CD4-positive, alpha-beta T cell treated with Interleukin-15 for 4 hours (primary cell): ENCODE measurements at places on chromosomes 13 and 19.

DNA sequence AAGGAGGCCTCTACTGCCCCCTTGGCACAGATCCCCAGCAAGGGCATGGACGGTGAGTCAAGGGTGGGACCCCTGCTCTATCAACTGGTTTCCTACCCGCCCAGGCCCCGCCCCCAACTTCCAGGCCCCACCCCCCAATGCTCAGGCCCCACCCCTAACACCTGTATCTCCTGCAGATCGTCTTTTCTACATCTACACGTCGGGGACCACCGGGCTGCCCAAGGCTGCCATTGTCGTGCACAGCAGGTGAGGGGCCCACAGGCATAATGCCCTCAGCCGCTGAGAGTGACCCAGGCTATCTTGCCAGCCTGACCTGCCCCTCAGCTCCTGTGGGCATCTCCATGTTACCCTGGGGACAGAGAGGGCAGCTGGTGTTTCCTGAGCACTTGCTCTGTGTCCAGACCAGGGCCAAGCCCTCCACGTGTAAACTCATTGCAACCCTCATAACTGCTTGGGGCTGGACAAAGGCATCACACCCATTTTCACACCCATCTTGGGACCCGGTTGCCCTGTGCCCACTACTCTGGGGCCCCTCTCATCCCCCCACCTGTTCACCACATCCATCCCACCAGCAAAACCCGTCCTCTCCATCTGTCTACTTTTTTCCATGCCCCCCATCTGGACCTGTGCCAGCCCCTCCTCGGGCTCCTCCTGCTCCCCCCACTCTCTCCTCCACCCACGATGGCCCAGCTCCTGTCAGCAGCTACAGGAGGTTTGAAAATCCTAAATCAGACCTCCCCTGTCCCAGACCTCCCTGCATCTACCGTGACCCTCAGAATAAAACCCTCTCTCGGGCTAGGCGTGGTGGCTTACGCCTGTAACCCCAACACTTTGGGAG, 17.2 kb downstream of the SLC27A1 start:
- DNase-seq = no peak

DNA sequence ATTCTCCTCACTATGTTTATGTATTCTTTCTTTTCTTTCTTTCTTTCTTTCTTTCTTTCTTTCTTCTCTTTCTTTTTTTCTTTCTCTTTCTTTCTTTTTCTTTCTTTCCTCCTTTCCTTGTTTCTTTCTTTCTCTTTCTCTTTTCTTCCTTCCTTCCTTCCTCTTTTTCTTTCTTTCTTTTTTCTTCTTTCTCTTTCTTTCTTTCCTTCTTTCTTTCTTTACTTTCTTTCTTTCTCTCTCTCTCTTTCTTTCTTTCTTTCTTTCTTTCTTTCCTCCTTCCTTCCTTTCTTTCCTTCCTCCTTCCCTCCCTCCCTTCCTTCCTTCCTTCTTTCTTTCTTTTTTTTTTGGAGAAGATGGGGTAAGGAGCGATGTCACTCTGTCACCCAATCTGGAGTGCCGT, 1405.5 kb downstream of the SLITRK5 start:
- no peak for DNase-seq

DNA sequence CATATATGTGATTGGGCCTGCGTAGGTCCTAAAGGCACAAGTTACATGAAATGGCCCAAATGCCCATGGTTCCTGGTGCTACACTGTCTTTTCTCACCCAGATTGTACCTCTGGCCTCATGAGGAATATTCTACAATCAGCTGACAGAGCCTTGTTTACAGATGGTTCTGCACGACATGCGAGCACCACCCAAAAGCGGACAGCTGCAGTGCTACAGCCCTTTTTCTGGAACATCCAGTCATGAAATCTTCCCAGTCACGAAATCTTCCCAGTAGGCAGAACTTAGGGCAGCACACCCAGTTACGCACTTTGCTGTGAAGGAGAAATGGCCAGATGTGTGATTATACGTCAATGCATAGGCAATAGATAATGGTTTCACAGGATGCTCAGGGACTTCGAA, 7.7 kb upstream of the ELF1 start:
- no peak for DNase-seq

- peak; percentile 60 for DNase-seq
These were observed 146.5 kb downstream of the PCCA start for GRCh38 chr13:100235311-100235901.

DNA sequence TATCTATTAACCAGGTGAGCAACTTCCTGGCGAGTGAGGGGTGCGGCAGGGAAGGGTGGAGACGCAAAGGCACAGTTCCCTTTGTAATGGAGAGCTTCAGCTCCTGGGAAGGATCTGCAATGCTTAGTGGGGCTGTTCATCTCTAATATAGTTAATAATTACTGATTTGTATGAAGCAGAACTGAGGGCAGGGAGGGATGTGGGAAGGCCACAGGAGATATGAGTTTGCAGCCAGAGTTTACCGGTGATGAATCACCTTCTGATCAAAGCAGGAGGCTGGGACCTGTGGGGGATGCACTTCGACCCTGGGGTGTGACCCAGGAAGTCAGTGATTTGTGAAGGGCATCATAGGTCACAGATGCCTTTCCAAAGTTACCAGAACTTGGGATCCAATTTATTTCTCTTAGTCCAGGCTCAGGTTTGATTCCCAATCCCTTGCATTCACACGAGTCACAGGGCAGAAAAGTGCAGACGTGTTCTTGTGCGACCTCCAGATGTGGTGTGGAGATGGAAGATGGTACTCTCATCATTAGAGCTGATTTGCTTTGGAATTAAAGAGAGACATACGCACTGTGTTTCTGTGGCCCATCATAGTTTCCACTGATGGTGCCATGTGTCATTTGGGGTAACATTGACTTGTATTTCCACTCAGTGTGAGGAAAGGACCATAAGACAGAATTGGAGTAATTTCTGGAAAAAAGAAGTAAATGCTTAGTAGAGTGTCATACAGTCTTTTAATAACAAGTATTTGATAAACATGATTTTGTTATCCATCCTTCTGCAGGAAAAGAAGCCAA, 55.0 kb downstream of the LRCH1 start:
- DNase-seq = no peak

GRCh38 chr13:49329831-49330545, 82.3 kb downstream of the CDADC1 start:
- DNase-seq = no peak

DNA sequence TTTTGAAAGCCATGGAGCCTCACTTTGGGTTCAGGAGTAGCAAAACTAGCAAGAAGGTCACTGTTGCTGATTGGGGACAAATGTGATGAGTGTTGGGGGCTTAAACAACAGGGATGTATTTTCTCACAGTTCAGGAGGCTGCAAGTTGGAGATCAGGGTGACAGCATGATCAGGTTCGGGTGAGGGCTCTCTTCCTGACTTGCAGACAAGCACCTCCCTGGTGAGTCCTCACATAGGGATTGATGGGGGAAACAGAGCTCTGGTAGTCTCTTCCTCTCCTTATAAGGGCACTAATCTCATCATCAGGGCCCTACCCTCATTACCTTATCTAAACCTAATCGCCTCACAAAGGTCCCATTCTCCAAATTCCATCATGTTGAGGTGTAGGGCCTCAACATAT, 179.2 kb downstream of the TSHZ3 start:
- no peak for DNase-seq

GRCh38 chr13:76153239-76153638, 517.1 kb downstream of the LMO7 start:
- no peak for DNase-seq

GRCh38 chr13:39862900-39863299, 207.4 kb downstream of the COG6 start:
- no peak for DNase-seq

GRCh38 chr19:34375598-34375997, 10.6 kb downstream of the GPI start:
- no peak for DNase-seq

DNA sequence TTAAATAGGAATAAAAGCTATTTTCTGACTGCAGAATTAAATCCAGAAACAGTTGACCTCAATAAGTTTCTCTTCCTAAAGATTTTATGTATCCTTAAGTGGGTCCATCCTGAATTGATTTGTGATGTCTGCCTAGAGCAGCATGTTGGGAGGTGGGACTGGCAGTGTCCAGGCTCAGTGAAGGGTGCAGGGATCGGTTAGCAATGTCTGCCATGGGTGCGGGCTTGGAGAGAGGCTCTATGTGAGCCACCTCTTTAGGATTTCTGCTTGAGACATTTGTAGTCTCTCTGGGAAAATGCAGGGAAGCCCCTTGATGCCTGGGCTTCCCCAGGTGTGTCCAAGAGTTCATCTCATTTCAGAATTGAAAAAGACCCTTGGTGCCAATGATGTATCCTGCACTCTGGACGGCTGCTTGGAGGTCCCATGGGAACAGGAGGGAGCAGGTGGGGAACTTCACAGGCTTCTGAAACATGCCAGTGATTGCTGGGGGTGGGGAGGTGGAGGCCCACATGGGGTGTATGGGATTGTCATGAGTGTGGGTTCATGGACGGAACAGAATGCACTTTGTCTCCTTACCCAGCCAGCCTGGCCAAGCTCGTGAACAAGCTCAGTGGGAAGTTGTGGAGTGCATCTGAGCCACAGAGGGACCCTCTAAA, 6.2 kb upstream of the COLGALT1 start:
- DNase-seq = no peak

DNA sequence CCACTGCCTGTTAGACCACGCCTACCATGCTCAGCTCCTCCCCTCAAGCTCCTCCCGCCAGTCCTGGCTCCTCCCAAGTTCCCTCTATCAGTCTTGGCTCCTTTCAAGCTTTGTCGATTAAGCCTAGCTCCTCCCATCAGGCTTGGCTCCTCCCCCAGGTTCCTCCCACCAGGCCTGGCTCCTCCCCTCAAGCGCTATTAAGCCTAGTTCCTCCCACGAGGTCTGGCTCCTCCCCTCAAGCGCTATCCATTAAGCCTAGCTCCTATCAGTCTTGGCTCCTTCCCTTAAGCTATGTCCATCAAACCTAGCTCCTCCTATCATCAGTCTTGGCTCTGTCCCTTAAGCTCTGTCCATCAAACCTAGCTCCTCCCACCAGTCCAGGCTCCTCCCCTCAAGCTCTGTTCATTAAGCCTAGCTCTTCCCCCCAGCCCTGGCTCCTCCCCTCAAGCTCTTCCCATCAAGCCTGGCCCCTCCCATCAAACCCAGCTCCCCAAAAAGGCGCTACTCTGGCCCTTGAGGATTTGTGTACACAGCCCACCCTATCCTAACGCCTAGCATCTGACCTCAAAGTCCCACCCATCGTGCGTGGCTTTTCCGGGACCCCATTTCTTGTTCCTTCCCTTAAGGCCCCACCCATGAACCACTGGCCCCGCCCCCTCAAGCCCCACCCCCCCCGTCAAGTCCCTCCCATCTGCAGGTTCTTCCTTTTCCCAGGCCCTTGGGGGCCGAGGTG, 10.0 kb downstream of the CAMSAP3 start:
- no peak for DNase-seq

DNA sequence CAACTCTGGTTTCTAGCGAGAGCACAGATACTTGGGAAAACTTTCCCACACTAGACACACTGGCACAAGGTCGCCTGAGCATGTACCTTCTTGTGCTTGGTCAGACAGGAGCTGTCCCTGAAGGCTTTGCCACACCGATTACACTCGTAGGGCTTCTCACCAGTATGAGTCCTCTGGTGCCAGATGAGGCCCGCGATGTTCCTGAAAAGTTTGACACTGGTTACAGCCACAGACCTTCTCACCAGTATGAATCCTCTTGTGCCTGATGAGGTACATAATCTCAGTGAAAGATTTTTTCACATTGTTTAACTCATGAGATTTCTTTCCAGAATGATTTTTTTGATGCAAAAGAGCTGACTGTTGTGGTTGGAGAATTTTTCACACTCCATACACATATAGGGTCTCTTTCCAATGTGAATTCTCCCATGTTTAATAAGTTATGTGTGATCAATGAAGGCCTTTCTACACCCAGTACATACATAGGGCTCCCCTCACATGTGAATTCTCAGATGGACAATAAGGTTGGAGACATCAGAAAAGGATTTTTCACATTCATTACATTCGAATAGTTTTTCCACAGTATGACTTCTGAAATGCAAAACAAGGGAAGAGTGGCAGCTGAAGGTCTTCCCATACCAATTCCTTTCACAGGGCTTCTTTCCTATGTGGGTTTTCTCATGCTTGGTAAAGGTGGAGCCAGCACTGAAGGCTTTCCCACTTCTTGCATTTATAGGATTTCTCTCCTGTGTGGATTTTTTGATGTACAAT, 9.9 kb upstream of the ZSCAN18 start:
- no peak for DNase-seq

DNA sequence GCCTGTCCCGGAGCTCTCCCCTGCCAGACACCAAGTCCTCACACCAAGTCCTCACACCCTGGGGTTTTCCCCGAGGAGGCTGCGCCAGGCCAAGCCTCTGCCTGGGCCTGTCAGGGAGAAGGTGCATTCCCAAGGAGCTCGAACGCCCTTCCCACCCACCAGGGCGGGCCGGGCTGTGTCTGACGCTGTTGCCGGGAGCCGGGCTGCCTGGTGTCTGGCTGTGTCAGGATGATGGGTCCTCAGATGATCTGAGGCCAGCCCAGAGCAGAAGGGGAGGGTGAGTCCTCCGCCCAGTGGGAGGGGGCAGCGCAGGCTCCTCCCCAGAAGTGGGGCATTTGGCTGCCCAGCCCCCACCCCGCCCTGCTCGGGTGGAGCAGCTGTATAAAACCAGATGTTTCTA, 2.3 kb upstream of the HAS1 start:
- no peak for DNase-seq

DNA sequence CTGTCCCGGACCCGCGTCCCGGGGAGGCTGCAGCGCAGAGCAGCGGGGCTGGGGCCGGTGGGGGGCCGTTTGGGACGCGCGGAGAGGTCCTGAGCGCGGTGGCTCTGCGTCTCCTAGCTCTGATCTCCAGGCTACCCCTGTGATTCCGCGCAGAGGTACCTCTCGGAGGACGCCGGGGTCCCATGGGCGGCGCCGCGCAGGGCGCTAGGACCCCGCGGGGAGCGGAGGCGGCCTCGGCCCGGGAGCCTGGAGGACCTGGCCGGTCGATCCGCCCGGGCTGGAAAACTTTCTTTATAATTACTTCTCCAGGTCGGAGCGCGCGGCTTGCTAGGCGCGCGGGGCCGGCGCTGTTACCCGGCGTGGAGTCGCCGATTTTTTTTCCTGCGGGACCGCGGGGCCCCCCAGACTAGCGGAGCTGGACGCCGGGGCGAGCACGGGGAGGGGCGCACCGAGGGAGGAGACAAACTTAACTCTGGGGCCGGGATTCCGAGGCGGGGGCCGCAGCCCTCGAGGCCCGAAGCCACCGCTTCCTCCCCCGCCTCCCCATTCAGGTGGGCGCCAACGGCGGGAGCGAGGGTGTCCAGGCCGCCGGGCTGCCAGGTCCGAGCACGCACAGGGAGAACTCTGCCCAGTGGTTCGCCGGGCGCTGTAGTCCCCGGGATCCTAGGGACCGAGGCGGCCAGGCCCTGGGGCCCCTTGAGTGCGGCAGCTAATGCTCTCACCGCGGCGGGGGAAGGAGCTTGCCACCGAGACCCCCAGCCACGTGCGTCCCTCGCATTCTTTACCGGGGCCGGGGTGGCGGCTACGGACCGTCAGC, 848 bp upstream of the CEBPA start:
- peak; percentile 12 for DNase-seq

DNA sequence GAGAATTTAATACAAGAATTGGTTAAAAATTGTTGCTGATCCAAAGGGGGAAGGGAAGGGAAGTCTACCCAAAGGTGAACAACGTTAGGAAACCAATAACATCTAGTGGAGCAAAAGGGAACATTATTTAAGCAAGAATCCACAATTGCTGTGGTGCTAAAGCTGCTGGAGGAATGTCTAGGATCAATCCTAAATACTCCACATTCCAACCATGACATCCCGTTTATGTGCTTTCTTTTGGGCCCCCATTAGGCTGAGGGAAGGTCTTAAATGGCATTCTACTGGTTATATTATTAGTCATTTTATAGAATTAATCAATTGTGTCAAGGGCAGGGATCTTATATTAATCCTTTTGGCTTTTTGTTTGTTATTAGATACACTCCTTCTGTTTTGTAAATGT, 39.9 kb upstream of the VWA8 start:
- no peak for DNase-seq

GRCh38 chr13:28743020-28743419, 24.2 kb upstream of the SLC46A3 start:
- DNase-seq = no peak
